ENCODE measurements at places on chromosomes 1 and 21.

DNA sequence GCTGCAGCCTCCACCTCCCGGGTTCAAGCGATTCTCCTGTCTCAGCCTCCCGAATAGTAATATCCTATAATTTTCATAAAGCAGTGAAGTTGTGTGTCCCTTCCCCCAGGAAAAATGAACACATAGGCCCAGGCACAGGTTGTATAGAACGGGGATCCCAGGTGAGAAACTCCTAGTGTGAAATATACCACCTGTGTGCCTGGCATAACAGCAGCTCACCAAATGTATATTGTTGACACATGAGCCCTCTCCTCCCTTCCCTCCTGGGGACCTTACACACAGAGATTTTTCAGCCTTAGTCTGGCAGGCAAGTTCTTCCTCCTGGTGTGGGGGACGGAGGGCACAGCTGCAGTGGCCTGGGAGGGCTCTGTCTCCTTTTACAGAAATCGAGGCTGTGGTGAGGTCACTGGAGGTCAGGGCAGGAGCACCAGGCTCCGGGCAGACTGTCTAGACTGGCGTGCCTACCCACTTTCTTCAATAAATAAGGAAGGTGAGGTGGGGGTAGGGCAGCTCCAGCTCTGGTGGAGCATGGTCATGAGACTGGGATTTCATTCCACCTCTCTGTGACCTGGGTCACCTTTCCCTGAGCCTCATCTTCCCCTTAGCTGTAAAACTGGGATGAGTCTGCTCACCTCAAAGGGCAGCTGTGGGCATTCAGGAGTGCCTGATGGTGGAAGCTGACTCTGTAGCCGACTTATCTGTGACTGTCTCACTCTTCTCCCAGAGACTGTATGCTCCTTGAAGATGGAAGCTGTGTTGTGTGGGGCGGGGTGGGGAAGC is 14.3 kb downstream of the RCC1 start:
- DNase-seq, result no peak

DNA sequence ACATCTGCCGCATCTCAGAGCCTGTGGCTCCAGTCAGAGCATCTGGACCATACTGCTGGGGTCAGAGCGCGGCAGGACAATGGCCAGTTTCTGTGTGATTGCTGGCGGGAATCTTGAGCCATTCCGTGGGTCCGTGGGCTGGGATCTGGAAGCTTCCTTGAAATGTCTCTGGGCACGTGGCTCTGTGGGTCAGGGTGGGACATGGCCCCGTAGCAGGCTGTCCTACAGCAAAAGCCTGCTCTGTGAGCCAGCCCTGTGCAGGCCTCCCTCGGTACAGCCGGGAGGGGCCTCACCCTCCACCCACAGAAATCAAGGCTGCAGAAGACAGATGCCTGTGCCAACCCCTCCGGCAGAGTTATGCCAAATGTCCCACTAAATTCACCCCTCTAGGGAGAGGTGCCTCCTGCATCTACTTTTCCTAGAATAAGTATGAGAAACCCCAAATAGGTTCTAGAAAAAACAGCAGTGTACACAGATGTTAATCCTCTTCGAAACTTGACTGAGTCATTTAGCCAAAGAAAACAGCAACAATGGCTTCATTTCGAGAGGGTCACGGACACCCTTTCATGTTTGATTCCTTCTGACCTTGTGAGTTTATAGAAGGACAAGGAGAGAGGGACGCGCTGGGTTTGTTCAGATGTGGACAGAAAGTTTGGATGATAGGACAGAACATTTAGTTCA is 27.8 kb downstream of the COL18A1 start:
- no peak for DNase-seq

DNA sequence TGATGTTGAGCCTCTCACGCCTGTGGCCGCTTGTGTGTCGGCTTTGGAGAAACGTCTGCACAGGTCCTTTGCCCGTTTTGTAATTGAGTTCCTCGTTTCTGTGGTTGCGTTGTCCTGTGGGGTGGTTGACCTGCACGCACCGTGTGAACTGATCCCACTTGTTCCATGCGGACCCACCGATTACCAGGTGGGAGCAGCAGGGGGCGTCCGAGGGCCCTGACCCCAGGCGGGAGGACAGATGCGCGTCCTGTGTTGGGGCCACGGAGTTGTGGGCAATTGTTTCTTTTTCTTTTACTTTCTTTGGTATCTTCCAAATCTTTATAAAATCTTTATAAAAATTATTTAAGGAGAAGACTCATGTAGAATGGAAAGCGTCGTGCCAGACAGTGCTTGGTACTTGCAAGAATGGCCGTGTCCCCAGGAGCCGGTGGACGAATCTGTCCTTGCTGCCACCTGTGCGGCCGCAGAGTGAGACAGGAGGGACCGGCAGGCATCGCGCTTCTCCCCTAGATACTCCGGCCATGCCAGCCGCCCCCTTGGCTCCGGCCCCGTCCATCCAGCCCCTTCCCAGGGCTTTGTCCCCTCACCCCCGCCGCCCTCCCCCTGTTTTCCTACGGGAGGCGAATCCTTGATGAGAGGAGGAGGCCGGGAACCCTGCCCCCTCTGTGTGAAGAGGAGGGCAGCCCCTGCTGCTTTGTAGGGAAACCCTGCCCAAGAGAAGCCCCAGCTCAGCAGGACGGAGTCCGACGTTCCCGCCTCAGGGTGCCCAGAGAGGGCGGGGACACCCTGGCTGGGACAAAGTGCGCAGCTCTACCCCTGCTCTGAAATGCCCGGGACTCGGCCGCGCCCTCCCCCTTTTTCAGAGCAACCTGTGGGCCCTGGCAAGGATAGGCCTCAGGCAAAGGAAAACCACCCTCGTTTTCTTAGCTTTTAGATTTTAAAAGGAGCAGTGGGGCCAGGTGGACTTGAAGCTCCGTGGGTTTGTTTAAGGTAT is 41.7 kb downstream of the PRKCZ start:
- DNase-seq, result no peak

GRCh38 chr1:193234530-193234929 is 48.1 kb upstream of the B3GALT2 start:
- DNase-seq, result no peak

Data from activated gamma-delta T cell treated with anti-CD3 and anti-CD28 coated beads, Interleukin-2, amount 50 U/mL, for 16 hours (primary cell).